ENCODE measurements at places on chromosomes 16 and 17. TPM values are rescaled to one million over a fixed set of nuclear protein-coding genes. Genes with fewer than 3 reads are reported as not detected.
A peak's percentile ranks its signal among the peaks of the same experiment; 100 is the strongest.

GRCh38 chr16:65950211-65950610, 416.3 kb upstream of the CDH5 start:
- no peak for DNase-seq

- DNase-seq = no peak
Observed at GRCh38 chr16:22970209-22970865, 156.4 kb downstream of the HS3ST2 start.

DNA sequence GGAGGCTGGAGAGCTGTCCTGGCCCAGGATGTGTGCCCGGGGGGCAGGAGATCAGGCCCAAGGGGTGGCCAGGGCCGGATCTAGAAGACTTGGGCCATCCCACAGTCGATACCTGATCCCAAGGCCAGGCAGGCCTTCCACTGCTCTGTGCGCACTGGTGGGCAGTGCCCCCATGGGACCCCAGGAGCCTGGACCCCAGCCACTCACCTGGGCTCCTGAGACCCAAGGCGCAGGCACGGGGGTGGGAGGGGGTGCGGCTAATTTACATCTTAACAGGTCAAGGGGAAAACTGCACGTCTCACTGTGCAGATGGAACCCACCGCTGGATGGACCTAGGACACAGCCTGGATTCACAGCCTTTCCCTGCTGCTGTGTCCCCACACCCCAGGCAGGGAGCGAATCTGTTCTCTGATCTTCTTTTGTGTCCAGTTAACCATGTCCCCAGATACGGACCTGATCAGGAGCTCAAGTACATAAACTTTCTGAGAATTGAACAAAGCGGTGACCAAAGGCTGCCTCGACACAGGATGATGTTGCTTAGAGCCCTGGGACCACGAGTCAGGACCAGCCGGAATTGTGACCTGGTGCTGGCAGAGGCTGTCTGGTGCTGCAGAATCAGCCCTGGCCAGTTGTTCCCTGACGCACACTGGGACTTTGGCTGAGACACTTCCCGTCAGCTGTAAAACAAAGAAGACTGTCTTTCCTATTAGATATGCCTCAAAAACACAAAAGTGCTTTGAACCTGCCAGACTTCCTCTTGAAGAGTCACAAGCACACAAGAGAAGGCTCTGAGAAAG, 60.6 kb downstream of the TNFRSF13B start:
- no peak for DNase-seq

- DNase-seq = no peak
Observed at GRCh38 chr17:45138911-45139532, 3.5 kb downstream of the ACBD4 start.

Gene DPEP3
- total RNA-seq = not detected

GRCh38 chr17:64500862-64501765, 4.3 kb upstream of the POLG2 start:
- DNase-seq = no peak

DNA sequence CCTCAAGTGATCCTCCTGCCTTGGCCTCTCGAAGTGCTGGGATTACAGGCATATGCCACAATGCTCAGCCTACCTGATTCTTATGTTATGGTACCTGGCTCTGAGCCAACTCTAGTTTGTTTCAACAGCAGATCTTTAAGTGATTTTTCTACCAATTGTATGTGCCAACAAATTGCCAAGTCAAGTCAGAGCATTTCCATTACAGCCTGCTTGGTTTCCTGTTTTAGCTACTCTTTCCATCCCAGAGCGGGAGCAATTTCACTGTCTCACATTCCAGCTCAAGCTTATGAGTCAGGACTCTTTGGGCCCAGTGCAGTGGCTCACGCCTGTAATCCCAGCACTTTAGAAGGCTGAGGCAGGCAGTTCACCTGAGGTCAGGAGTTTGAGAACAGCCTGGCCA, 30.8 kb upstream of the RBBP6 start:
- DNase-seq = peak; percentile 76

GRCh38 chr16:83802554-83803205, 5.1 kb upstream of the HSBP1 start:
- DNase-seq = no peak

Gene ZP2
- total RNA-seq = not detected

Gene MYCBPAP
- total RNA-seq = 1.7 TPM

DNA sequence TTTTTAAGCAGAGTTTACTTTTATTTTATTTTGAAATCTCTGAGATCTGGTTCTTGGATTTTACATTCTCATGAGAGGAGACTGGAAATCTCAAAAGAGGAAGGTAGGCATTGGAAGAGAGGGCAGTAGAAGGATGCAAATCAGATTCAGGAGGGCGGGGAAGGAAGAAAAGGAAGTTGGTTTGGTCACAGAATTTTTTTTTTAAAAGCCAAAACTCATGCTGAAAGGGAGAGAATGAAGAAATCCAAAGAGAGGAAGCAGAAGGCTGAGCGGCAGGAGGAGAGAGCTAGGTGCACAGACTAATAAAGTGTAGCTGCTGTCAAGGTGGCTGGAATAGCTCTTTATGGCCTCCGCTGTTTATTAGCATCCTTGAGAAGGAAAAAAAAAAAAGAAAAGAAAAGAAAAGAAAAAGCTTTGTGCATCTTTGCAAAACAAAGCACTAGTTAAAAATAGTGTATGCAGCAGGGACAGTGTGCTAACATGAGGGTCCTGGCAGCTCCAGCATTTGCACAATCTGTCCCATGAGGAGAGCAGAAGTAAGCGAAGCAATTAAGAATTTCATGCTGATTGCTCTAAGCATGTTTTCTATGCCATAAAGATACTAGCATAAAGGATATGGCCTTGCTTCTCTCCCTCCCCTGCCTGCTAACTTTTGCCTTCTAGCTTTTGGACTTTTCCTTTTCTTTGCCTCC, 194.2 kb downstream of the ZFHX3 start:
- DNase-seq = no peak

GRCh38 chr17:56675876-56676660, 82.6 kb downstream of the NOG start:
- no peak for DNase-seq

- DNase-seq = no peak
Observed at GRCh38 chr17:51507444-51507843, 247.1 kb downstream of the UTP18 start.

- DNase-seq = no peak
Observed at GRCh38 chr17:55545806-55546205, 34.6 kb upstream of the SMIM36 start.

DNA sequence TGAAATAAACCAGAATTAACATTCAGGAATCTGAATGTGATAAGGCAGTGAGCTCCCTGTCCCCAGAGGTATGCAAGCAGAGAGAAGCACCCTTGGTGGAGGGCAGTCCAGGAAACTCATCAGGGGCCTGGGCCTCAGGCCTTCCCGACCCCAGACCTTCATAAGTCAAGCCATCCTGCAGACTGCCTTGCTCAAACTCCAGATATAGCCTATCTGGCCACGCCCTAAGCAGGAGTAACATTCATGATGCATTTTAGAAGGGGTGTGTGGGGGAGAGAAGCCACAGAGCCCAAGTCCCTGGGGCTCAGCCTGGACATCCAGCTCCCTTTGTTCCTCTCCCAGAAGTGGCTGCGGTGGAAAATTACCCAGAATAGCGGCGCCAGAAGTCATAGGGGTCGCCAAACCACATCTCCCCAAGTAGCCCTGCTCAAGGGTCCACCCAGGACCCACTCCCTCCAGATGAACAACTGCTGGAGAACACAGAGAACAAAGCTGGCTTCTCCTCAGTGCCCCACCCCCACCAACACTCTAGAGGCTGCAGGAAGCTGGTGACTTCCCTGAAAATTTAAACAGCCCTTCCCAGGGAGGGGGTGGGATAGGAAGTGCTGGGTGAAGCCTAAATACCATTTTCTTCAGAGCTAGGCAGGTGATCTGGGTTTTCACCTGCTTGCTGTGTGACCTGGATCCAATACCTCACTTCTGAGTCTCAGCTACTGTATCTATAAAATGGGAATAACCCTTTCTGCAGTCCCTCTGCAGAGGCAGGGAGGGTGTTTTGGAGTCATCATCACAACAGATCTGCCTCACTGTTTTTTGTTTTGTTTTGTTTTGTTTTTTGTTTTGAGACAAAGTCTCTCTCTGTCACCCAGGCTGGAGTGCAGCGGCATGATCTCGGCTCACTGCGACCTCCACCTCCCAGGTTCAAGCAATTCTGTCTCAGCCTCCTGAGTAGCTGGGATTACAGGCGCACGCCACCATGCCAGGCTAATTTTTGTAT, 1.5 kb upstream of the SREBF1 start:
- peak; percentile 64 for DNase-seq

GRCh38 chr16:8458481-8459046, 131.7 kb downstream of the TMEM114 start:
- no peak for DNase-seq

DNA sequence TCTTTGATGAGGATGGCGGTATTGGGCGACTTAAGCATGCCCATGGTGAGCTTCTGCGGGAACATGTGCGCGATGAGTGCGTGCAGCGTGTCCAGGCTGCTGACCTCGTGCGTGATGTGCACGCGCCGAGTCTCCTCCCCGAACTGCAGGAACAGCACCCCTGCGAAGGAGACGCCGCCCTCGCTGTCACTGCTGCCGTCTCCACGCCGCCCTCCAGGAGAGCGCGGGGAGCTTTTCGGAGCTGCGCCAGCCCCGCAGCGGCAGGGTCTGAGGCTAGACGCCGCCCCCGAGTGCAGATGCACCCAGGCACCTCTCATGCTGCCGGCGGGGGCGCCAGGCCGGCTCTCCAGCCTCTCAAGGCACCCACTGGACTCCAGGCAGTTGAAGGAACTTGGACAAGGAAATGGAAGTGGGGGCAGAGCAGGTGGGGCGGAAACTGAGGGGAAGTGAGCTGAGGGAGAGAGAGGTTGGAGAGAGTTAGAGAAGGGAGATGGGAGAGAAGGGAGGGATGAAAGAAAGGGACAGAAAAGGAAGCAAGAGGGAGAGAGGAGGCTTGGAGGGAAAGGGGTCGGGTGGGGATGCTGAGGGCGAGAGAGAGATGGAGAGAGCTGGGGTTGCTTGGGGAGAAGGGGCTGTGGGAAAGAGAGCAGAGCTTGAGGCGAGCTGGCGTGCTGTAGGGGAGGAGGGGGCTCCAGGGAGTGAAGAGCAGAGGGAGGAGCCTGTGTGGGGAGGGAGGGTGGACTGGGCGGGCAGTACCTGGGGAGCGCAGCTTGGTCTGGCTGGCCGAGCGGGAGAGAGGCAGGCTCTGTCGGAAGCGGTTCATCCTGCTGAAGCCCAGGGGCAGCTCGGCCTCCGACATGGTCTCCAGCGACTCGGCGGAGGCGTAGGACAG, 42.1 kb downstream of the SRCIN1 start:
- DNase-seq = no peak

Gene HLF
- total RNA-seq = 4.4 TPM

DNA sequence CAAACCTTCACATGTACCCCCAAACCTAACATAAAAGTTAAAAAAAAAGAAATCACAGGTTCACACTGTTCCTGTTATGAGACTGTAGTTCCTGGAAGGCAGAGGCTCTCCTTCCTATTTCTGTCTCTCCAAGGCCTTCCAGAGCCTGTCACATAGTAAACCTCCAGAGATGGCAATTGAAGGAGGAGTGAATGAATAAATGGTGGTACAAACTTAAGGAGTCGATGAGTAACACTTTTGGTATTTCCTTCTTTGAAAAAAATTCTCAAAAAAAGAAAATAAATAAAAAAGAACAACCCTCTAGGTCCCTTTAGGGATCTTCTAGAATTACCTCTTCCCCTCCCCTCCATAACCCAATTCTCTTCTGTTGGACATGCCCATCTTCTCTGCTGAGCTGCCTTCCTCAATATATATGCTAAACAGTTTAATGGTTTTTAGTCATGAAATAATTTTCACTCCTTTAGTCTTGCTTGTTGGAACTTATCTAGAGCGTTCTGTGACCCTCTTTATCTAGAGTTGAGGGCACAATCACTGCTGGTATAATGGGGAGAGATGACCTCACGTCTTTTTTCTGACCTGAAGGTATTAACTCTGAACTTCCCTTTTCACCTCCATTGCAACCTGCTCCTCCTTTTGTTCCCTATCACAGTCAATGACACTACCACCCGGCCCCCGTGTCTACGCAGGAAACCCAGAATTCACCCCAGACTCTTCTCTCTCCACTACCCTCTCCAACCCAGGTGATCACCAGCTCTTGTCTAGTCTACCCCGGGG, 1.7 kb upstream of the TAF15 start:
- DNase-seq = peak; percentile 68

- no peak for DNase-seq
Observed at GRCh38 chr16:69918241-69918640, 32.9 kb upstream of the CLEC18A start.

Gene CALB2
- 0.36 TPM for total RNA-seq

GRCh38 chr17:72151565-72152386, 31.0 kb downstream of the SOX9 start:
- DNase-seq = peak; percentile 64

- no peak for DNase-seq
Observed at GRCh38 chr16:1961651-1962067, 2.3 kb downstream of the NDUFB10 start.

Gene NPIPB2
- total RNA-seq = 0.63 TPM

DNA sequence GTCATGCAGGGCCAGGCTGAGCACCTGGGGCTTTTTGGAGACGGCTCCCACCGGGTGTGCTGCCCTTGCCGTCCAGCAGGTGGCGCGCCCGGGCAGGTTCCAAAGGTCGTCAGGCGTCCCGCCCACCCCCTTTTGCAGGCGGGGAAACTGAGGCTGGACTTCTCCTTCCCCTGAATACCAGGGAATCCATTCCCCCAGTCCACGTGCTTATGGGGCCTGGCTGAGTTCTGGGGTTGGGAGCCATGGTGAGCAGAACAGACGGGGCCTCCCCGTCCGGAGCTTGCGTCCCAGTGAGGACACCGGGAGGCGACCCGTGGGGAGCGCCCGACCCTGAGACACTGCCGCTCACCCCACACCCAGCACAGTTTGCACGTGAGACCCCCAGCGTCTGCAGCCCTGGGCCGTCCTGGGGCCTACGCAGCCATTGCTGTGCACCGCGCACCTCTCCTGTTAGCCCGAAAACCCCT, 51.8 kb upstream of the JPH3 start:
- no peak for DNase-seq

DNA sequence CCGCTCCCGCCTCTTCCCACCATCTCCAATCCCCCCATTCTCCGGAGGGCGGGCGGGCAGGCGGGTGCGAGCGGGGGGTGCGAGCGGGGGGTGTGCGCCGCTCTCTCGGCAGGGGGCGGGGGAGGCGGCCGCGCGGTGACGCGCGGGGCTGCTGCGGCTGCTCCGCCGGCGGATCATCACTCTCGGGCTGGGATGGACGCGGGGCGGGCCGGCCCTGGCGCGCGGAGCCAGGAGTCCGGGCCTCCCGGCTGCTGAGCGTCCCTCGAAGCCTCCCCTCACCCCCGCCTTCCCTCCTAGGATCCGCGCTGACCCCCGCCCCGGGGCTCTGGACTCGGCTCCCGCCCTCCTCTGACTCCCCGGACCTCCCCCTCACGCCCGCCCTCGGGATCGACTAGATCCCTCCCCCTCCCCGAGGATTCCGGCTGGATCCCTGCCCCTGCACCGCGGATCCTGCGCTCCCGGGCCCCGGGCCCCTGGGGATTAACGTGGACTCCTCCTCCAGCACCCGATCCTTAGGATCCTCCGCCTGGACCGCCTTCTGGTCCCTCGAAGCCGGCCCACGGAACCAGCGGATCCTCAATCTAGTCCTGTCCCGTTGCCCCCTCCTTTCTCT, 946 bp upstream of the TMEM256 start:
- DNase-seq = peak; percentile 11

GRCh38 chr16:89092013-89092412, 1.6 kb upstream of the ACSF3 start:
- no peak for DNase-seq

GRCh38 chr16:9966569-9967157, 215.6 kb downstream of the GRIN2A start:
- DNase-seq = peak; percentile 2

All from fibroblast of the aortic adventitia (primary cell).